ENCODE measurements at places on chromosomes 12 and 14.

DNA sequence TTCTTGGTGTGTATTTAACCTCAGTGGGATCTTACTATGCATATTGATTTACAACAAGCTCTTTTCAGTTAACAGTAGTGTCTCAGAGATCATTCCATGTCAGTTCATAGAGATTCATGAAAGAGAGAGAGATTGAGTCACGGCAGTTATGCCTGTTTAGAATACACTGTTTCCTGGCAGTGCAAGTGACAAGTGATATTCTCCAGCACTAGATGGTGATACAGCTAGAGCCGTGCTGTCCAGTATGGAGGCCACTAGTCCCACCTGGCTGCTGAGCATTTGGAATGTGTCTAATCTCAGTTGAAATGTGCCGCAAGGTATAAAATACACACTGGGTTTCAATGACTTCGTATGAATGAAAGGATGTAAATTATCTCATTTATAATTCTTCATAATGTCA, 184.4 kb downstream of the SUDS3 start:
- no peak for DNase-seq

- no peak for DNase-seq
These were observed 21.9 kb upstream of the ADIPOR2 start for GRCh38 chr12:1668833-1669543.

- no peak for DNase-seq
These were observed 43.0 kb upstream of the MANSC4 start for GRCh38 chr12:27823038-27823437.

GRCh38 chr12:34294137-34294536, 271.8 kb downstream of the ALG10 start:
- DNase-seq, result no peak

DNA sequence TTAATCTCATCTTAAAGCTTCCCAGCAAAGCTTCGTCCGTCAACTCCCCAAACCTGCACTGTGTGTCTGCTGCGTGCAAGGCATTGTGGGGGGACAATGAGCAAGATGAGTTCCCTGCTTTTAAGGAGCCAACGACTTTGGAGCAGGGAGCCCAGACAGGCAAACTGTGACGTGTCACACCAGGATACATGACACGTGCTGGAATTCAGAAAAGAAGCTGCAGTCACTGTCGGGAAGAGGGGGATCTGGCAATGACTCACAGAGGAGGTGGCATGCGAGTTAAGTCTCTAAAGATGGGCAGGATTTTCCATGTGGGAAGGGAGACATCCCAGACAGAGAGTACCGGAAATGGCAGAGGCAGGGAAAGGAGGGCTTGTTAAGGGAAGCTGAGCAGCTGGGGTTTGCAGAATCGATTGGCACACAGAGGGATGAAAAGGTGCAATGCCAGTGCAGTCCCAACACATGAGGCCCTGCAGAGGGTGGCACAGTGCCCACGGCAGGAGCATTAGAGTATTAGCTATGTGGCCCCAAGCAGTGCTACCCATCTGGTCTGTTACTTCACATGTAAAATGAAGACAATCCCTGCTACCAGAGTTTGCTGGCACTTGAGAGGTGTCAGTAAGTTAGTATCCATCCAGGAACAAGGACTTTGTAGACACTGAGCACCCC, 52.9 kb downstream of the SETD3 start:
- DNase-seq, result no peak

DNA sequence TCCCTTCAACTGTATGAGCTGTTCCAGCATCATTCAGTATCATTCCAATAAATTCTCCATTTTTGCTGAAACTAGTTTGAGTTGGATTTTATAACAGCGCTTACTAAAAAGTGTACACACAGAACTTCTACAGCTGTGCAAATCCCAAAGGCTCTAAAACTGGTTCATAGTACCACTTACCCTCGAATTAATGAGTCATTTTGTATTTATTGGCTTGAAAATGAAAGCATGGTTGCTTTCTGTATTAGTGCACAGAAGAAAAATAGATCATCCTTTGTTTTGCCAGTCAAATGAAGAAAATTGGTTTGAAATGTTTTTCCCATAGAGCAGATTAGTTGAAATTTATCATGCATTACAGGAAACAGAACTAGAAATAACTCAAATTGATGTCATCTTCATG, 268.3 kb upstream of the CPNE8 start:
- DNase-seq, result no peak

DNA sequence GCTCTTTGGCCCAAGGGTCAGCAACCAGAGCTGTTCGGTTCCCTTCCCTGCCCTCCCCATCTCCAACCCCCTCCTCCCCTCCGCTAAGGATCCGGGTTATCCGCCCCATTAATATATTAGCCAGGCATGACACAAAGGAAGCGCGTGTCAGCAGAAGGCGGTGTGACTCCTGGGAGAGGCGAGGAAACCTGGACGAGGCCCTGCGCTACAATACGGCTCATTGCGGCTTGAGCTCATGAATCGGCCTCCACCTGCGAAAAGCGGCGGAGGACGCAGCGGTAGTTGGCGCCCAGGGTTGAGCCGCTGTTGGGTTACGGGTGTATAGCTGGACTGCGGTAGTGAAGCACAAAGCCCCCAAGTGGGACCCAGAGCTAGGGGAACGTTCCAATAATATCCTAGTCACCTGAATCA, 9.9 kb downstream of the FOXA1 start:
- no peak for DNase-seq

GRCh38 chr12:130073721-130074120, 88.5 kb upstream of the FZD10 start:
- no peak for DNase-seq

- no peak for DNase-seq
These were observed 280.9 kb upstream of the FLRT2 start for GRCh38 chr14:85248881-85249635.

GRCh38 chr14:22448035-22448904, 140.8 kb downstream of the DAD1 start:
- DNase-seq, result no peak

DNA sequence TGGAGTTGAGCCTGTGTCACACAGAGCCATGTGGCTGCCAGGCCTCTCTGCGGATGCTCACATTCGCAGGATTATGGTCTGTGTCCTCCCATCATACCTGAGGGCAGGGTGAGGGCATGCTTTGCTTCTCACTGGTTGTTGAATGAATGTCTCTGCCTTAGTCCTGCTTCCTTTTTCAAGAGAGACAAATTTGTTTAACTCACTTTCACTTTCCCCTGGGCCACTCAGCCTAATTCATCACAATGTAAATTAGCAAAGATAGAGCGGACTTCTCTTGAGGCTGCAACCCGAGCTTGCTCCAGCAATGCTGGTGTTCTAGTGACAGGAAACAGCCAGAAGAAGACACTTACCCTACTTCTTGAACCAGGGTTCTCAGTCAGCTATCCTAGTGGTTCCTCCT, 35.5 kb upstream of the PAX9 start:
- DNase-seq, result no peak

DNA sequence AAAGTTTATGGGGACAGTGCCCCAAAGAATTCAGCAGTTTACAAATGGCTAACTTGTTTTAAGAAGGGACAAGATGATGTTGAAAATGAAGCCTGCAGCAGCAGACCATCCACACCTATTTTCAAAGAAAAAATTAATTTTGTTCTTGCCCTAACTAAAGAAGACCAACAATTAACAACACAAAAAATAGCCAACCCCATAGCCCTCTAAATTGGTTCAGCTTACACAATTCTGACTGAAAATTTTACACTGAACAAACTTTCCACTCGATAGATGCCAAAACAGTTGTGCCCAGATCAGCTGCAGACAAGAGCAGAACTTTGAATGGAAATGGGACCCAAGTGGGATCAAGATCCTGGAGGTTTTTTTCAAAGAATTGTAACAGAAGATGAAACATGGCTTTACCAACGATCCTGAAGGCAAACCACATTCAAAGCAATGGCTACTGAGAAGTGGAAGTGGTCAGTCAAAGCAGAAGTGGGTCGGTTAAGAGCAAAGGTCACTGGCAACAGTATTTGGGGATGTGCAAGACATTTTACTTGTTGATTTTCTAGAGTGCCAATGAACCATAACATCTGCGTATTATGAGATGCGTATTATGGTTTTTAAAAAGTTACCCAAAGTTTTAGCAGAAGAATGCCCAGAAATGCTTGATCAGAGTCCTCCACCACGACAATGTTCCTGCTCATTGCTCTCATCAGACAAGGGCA, 30.0 kb downstream of the SLC39A9 start:
- no peak for DNase-seq

DNA sequence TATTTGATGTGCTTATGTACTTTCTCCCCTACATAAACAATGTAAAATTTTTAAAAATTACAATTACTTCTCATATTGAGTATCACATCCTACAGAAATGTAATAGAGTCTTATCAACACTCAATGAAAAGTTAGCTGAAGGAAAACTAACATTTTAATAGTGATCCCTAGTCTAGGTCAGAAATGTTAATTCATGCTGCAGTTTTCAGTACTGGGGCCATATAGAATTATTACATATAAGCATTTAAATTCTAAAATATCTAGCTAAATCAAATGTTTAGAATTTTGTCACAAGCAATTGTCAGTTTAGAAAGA, 37.8 kb downstream of the SLC6A15 start:
- no peak for DNase-seq

GRCh38 chr12:124566161-124566996, 1.0 kb downstream of the NCOR2 start:
- peak; percentile 56 for DNase-seq

DNA sequence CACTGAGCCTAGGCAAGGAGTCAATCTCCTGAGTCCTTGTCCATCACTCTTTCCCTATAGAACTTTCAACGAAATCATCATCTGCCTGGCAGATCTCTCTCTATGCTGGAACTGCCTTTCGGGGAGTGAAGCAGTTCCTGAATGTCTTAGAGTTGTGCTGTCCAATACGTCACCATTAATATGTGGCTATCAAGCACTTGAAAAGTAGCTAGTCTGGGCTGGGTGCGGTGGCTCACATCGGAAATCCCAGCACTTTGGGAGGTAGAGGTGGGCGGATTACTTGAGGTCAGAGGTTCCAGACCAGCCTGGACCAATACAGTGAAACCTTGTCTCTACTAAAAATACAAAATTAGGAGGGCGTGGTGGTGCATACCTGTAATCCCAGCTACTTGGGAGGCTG, 35.1 kb downstream of the NRDE2 start:
- no peak for DNase-seq

DNA sequence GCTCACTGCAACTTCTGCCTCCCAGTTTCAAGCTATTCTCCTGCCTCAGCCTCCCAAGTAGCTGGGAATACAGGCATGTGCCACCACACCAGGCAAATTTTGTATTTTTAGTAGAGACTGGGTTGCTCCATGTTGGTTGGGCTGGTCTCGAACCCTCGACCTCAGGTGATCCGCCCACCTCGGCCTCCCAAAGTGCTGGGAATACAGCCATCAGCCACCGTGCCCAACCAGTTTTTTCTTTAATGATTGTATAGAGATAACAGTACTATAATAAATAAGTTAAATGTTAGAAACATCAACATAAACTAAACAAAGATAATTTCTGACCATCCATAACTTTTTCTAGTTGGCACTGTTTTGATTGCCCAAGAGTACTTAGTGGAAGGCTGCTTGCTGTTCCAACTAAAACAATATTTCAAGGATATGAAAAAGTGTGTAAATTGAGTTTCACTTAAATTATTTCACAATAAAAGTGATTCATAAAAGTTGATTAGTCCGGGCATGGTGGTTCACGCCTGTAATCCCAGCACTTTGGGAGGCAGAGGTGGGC, 5.6 kb downstream of the GON7 start:
- no peak for DNase-seq

DNA sequence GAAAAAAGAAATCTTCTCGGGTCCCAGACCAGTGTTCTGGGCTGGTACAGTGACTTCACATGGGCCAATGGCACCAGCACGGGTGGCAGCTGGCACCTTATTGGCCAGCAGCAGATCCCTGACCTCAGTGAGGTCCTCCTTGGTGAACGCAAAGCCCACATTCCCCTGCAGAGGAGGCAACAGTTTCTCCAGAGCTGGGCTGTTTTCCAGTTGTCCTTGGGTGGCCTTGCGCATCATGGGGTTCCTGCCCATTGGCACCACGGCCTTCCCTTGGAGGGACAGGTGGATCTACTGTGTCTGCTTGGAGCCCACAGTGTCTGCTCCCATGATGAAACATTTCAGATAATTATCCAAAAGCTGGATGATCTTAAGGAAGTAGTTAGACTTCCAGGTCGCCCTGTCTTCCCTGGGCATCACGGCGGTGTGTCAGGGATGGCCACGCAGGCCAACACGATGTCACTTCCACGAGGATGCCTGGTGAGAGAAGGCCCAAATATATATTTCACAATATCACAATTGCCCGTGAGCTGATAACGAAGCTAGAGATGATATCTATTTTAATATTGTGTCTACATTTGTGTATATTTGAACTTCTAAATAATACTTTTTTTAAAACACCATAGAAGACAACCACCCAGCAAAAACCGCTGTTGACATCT, 15.8 kb downstream of the NFKBIA start:
- no peak for DNase-seq

DNA sequence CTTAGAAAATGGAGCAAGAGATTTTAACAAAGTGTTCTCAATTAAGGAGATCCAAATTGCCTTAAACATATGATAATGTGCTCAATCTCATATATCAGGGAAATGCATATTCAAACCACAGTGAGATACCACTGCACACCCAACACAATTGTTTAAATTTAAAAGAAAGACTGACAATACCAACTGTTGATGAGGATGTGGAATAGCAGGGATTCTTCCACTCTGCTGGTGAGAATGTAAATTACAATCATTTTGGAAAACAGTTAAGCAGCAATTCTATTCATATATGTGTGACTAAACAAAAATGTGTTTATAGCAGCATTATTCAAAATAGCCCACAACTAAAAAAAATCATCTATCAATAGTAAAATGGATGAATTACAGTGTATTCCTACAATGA, 144.2 kb downstream of the KICS2 start:
- no peak for DNase-seq

GRCh38 chr12:92362126-92362525, 216.5 kb upstream of the BTG1 start:
- no peak for DNase-seq

DNA sequence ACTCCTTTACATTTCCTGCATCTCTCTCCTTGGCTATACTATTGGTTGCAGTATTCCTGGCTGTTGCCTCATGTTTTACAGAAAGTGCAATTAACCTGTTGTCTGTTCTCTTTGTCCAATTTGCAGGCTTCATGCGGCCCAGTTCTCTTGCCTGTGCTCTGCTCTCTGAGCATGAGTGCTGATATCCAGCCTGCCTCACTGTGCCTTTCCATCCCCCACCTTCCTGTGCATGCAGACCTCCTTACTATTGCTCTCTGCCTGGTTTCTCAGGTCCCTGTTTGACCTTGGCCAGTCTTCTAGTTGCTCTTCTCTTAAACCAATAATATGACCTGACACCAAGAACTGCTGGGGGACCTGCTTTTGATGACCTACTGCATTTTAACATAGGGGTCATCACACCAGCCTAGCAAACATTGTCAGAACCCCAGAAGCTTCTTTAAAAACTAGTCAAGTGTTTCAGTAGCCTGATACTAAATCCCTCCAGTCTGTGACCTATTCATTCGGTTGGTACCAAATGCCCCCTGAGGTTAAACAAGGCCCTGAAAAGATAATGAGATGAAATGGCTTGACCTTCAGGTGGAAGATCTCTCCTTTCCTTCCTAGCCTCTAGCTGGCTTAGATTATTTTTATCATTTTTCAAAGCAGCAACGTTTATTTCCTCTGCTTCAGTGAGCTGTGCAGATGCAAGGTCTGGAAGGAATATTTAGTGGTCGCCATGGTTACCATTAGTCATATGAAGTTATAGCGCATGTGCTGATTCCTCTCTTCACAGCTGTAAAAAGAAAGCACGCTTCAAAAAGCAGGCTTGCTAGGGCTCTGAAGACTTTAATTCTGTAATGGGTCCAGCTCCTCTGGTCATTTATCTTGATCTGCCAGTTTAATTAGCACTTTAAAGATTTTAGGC, 216.5 kb downstream of the PHLDA1 start:
- DNase-seq, result no peak

- no peak for DNase-seq
These were observed 39.2 kb upstream of the PPP1R13B start for GRCh38 chr14:103886304-103887169.

Measured in effector memory CD4-positive, alpha-beta T cell (primary cell).